ENCODE measurements at places on chromosomes 5 and 9. TPM values are rescaled to one million over a fixed set of nuclear protein-coding genes. Genes with fewer than 3 reads are reported as not detected.
A peak's percentile ranks its signal among the peaks of the same experiment; 100 is the strongest.

Gene NME5
- not detected for total RNA-seq

Gene ACSL6
- 0.03 TPM for total RNA-seq

Gene PCDHGA7
- 0.91 TPM for total RNA-seq

Gene REEP2
- total RNA-seq: 0.21 TPM

Gene CA9
- not detected for total RNA-seq

- DNase-seq: no peak
These were observed 369.7 kb downstream of the LRRC70 start for GRCh38 chr5:62948301-62948700.

DNA sequence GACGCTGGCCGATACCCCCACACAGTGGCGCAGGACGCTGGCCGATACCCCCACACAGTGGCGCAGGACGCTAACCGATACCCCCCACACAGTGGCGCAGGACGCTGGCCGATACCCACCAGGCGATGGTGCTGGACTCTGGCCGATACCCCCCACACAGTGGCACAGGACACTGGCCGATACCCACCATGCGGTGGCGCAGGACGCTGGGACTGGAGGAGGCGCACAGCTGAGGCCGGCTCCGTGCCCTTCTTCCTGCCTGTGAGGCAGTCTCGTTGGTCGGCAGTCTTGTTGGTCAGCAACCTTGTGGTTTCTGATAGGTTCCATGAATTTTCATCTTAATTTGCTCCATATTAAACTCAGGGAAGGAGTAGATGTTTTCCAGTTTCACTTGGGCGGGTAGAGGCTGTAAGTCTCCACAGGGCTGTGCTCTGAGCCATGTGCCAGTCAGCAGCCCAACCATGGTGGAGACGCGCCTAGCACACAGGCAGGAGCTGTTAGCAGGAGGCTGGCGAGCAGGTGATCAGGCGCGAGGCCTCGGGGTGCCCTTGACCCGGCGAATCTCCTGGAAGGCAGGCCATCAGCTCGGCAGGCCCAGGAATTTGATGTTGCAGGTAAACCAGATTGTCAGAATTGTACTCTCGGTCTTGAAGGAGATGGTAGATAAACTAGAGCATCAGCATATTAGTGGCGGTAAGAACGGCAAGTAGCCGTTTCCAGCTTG lies 75.6 kb downstream of the EHMT1 start:
- DNase-seq: no peak

DNA sequence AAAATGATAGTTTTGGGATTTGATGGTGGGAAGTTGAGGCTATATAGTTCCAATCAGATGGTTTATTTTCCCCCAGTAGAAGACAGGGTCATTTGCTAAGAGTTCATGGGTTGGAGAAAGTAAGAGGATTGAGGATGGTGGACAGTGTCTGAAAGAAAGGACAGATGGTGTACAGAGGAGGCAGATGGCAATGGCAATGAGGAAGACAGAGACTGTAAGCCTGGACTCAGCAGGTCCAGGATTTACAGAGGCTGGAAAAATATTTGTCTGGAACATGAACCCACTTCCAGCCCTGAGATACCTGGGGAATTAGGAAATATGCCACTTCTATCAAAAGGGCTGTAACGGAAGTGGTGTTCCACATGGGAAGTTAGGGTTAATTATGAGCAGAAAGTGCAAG lies 84.5 kb downstream of the PCSK1 start:
- DNase-seq: no peak

GRCh38 chr5:61919920-61920319 lies 386.1 kb upstream of the KIF2A start:
- DNase-seq: peak; percentile 34
